ENCODE measurements at places on chromosomes 11 and 22. TPM values are rescaled to one million over a fixed set of nuclear protein-coding genes. Genes with fewer than 3 reads are reported as not detected.

DNA sequence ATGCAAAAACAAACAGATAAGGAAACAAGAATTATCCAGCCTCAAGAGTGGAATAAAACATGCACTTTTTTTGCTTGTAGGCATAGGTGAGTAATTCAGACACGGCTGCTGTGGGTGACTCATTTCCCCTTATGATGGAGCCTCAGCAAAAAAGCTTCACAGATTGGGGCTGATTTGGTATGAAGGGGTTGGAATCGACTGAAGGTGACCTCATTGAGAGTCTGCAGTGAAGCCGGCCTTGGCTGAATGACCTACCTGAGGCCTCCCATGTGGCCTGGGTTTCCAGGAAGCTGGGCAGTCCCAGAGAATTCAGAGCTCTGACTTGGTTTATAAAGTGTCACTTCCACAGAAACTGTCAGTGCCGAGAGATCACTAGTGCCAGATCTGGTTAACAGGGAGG lies 34.2 kb upstream of the VPREB1 start:
- no peaks in the 10 kb centered on the region for H3K36me3 ChIP-seq
- no peak overlapping the region for H3K27ac ChIP-seq
- no peak for DNase-seq
- H3K4me3 ChIP-seq: no peak overlapping the region
- H3K27me3 ChIP-seq: peaks cover 96% of the 10 kb centered on the region

DNA sequence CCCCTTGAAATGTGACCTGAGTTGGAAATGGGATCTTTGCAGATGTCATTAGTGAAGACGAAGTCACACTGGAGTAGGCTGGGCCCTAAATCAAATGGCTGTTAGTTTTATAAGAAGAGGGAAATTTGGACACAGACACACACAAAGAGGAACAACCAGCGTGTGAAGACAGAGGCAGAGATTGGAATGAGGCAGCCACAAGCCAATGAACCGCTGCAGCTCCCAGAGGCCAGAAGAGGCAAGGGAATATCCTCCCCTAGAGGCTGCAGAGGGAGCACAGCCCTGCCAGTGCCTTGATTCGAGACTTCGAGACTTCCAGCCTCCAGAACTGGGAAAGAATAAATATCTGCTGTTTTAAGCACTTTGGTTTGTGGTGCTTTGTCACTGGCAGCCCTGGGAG lies 484.5 kb downstream of the MN1 start:
- H3K4me3 ChIP-seq: no peak overlapping the region
- peaks cover 18% of the 10 kb centered on the region for H3K36me3 ChIP-seq
- no peak for DNase-seq
- H3K4me1 ChIP-seq: peaks cover 16% of the 10 kb centered on the region
- no peak overlapping the region for H3K27ac ChIP-seq
- peaks cover 4% of the 10 kb centered on the region for H3K27me3 ChIP-seq

DNA sequence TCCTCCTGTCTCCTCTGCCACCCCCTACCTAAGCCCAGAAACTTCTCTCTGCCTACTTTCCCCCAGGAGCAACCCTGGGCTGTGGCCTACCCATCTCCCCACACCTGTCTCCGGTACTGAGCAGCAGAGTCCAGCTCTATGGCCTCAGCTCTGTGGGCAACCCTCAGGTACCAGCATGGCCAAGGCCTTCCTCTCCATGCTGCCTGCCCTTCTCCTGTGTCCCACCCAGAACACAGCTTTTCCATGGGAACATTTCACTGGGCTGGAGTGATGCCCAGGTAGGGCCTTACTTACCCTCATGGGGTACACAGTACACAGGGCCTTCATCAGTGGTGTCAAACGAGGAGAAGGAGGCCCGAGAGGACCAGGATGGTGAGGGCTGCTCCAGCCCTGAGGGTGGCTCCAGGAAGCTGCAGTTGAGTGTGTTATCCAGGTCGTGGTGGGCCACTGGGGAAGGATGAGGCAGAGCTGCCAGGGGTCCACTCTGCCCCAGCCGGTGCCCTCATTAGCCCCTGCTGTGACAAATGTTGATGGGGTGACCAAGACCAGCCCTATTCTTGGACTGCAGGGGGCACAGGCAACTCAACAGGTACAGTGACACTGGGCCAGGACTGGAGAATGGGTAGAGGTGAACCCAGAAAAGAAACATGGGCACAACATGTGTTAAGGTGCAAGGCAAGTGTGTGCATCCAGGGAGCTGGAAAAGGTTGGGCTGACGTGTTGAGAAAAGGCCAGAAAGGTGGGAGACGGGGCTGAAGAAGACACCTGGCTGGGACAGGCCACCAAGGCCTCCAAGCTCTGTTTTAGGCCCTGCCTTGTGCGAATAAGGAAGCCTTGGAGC lies 10.3 kb downstream of the SCARF2 start:
- H3K27ac ChIP-seq: peak overlapping the region; percentile 57
- H3K4me3 ChIP-seq: no peak overlapping the region
- H3K36me3 ChIP-seq: peaks cover 9% of the 10 kb centered on the region

DNA sequence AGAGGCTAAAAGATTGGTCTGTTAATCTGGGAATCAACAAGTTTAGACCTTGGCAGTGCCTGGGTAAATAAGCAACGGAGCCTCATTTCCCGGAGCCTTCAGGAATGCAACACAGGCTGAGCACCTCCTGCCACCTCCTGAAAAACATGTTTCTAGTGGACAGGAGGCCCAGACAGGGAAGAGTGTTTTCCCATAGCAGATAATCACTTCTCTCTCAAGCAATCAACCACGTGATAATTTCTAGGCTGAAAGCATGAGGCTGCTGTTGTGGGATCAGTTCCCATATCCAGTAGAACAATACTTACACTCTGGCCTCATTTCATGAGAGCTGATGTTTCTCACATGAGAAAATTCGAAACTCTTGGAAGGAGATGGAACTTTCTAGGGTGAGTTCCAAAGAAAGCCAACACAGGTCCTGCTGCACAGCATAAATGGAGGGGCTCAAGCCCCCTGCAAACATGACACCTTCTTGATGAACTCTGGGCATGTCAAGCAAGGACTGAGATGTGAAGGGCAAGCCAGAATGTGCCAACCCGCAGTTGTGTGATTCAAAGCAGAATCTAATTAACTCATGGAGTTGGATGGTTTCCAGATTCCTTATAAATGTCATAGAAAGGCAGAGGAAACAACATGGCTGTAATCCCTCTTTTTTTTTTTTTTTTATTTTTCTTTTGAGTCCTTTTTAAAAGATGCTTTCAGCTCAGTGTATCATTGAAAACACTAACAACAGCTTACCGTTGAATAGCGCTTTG lies 228.5 kb upstream of the SESN3 start:
- no peak for DNase-seq
- no peaks in the 10 kb centered on the region for H3K27me3 ChIP-seq
- no peak overlapping the region for H3K27ac ChIP-seq

The YPEL1 gene
- total RNA-seq: 7.7 TPM

The CARS1 gene
- total RNA-seq: 92.0 TPM

The FAT3 gene
- 30.9 TPM for total RNA-seq

The KRTAP5-9 gene
- total RNA-seq: not detected

The PACS1 gene
- 30.9 TPM for total RNA-seq

The INPPL1 gene
- 125 TPM for total RNA-seq

The CEP126 gene
- total RNA-seq: 2.4 TPM
